ENCODE measurements at places on chromosomes 12 and 14.
A peak's percentile ranks its signal among the peaks of the same experiment; 100 is the strongest.

DNA sequence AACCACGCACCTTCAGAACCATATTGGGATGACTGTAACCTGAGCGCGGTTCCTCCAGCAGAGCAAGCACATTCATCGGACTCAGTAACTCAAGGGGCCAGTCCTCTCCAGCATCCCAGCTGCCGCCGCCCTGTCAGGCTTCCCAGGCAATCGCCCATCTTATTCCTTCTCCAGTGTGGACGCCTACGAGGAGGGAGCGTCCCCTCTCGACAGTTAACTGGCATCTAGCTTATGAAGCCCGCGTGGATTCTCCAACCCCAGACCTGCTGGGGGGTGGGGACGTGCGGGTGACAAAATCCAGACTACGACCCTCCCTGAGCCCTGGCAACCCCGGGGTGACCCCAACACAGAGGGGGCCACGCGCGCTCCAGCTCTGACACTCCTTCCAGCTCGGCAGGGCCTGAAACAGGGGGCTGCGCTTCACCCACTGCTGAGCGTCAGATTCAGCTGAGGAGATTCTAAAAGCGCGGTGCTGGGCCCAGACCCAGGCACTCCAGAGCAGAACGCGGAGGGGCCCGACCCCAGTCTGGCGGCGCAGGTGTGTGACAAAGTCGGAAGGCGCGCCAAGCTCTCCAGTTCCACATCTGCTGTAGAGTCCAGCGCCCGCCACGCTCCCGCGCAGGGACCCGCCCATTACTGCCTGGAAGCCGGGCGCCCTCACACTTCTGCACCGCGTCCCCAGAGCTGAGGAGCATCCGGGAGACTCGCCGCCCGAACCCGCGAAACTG, 43.9 kb upstream of the ESR2 start:
- DNase-seq = peak; percentile 9

- DNase-seq = no peak
Observed at GRCh38 chr14:23294734-23295561, 7.7 kb downstream of the PPP1R3E start.

- DNase-seq = no peak
Observed at GRCh38 chr12:115380546-115381120, 696.7 kb upstream of the TBX3 start.

DNA sequence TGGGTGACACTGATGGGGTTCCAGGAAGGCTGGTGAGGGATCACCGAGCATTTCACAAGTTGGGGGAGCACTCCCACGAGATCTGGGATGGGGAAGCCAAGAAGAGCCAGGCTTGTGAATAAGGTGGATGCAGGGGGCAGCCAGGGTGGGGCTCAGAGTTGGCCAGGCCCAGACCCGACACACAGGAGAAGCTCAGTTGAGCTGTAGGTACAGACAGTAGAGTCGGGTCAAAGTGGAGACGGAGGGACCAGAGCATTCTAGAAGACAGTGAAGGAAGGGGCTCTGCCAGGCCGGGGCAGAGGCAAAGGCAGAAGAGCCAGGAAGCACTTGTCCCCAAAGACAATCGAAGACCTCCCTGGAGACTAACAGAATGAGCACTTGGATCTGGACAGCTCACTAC, 70.9 kb upstream of the BCL11B start:
- DNase-seq = no peak

GRCh38 chr12:84772281-84772680, 140.3 kb downstream of the SLC6A15 start:
- DNase-seq = no peak

DNA sequence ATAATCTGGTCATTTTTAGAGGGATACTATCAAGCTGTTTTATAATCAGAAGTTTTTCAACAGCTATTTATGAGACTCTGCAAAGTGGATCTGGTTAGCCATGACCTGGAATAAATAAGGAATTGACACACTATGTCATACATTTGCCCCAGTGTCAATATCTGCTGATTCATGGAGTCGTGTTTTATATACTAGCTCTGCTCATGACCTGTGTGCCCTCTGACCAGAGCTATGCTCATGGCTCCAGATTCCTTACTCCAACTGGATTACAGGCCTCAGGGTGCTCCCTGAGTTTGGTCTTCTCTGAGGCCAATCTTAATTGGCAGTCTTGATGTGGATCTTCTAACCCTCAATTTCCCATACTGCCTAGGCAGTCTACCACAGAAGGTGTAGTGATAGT, 141.1 kb downstream of the FOXA1 start:
- DNase-seq = no peak

DNA sequence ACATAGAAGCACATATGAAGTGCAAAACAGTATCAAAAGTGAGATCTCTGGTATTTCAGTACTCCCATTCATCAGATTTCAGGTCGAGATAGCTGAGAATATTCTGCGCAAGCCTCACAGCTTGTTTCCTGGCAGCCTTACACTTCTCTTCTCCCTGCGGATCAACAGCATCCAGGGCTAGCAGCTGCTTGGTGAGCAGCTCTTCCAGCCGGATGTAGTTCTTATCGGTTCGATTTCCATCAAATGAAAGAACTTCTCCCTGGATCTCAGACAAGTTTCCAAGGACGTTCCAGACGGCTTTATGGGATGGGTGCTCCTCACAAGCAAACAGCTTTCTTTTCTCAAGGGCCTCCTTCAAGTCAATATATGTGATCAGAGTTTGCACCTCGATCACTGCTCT, 2.7 kb downstream of the BAG5 start:
- no peak for DNase-seq

DNA sequence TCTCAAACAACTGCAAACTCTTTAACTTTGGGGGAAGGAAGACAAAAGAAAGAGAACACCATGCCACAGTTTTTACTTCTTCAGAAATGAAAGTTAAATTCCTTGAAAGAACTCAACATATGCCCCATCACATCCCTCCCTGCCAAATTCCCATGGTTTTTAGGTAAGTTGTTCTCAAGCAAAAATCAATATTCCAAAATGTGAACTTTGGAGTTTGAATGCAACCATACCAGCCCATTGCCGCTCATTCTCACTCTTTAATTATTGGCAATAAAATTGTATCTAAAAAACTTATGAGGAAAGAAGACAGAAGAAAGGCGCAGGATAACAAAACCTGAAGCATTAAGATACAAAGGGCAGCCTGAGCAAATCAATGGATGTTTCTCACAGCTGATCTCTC, 31.8 kb upstream of the CEP83 start:
- no peak for DNase-seq

GRCh38 chr12:116376354-116377193, 99.1 kb upstream of the MED13L start:
- DNase-seq = no peak

DNA sequence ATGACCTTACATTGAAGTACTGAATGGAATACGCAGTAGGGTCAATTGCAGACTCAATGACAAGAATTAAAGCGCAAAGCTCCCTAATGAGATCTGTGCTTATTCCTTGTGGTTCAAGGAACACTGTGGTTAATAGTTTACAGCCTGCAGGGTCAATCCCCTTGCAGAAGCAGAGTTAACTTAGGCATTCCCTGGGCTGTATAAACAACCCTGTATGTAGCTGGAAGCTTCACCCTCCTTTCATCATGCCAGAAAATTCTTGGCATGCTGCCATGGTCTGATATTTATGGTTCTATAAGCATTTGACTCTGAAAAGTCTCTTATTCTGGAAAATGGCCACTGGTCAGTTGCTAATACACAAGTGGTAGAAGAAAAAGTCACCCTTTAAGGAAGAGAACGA, 227.7 kb downstream of the NOVA1 start:
- no peak for DNase-seq

- DNase-seq = no peak
Observed at GRCh38 chr12:4421590-4422031, 24.0 kb downstream of the FGF6 start.

DNA sequence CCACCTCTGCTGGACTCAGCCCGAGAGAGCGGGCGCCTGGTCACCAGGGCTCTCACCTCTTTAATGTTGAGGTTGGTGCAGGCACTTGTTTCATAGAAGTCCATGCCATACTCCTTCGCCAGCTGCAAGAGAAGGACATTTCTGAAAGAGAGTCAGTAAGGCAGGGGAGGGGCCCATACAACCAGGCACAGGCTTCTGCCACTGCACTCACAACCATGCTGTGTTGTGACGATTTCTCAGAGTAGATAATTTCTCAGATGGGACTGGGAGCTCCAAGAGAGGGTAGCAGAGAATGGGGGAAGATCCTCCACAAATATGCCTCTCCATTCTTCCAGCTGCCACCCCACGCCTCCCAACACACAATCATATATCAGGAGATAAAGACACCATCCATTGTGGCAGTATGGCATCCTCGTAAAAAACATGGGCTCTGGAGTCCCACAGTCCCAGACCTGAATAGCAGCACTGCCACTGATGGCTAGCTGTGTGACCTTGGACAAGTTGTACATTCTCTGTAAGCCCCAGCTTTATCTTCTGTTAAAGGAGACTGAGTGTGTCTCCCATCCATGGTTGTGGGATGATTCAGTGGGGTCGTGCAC, 6.2 kb upstream of the GPX2 start:
- DNase-seq = no peak

- DNase-seq = no peak
Observed at GRCh38 chr14:77230914-77231313, 40.1 kb downstream of the NGB start.

All from stimulated activated CD4-positive, alpha-beta T cell treated with anti-CD3 and anti-CD28 coated beads, Interleukin-1b, Interleukin-23, amount 100 ng/mL, for 1 hour (primary cell).